Mesendoderm (in vitro differentiated cells): ENCODE measurements at places on chromosomes 16 and 17.

GRCh38 chr16:25523183-25523582, 168.6 kb upstream of the HS3ST4 start:
- DNase-seq, result peak; percentile 0

DNA sequence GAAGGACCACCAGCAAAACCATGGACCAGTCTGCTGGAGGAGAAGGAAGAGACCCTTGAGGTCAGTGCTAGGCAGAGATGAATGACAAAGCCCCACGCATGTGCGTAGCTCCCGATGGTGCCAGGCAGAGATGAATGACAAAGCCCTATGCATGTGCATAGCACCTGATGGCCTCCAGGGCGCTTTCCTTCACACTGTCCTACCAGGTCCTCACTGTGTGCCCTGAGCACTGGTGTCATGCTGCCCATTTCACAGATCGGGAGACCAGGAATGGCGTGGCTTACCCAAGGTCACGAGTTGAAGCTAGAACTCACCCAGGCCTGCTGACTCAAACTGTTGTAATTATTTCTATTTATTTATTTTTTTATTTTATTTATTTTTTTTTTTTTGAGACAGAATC, 149.6 kb downstream of the KATNIP start:
- no peak for DNase-seq

DNA sequence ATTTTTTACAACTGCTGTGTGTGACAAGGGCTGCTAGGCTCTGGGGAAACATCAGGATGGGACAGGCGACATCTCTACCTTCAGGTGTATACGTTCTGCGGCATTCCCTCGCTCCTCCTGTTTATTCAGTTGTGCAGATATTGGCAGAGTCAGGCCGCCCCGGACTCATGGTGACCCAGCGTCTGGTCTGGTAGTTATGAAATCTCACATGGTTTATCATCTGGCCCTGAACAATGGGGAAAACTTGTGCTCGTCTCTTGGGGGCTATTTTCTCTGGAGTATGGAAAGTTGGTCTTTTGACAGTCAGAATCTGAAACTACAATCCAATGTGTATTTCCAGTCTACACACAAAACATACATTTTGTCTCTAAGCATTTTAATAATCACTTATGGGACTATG, 3.3 kb downstream of the MARCHF10 start:
- no peak for DNase-seq

- no peak for DNase-seq
Observed at GRCh38 chr16:67397812-67398545, 4.7 kb upstream of the TPPP3 start.

- DNase-seq, result no peak
Observed at GRCh38 chr16:20938426-20938825, 37.9 kb downstream of the LYRM1 start.

DNA sequence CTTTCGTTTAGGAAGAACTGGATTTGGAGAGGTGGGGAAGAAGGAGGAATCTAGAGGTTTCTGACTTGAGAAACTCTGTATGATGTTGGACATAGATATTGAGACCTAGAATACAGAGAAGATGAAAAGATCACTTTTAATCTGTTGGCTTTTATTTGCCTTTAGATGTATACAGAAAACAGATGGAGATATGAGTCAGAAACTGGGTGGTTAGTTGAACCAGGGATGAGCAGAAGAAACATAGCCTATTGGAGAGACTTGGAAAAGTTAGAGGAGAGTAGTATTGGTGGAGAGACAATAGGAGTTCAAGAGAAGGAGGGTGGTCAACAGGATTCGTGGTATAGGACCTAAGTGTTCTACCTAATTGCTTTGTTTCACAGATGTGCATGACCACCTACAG, 5.1 kb downstream of the PHAF1 start:
- no peak for DNase-seq

GRCh38 chr16:28191364-28191960, 20.3 kb downstream of the XPO6 start:
- no peak for DNase-seq

- no peak for DNase-seq
Observed at GRCh38 chr17:77189148-77189547, 48.4 kb downstream of the SEC14L1 start.

DNA sequence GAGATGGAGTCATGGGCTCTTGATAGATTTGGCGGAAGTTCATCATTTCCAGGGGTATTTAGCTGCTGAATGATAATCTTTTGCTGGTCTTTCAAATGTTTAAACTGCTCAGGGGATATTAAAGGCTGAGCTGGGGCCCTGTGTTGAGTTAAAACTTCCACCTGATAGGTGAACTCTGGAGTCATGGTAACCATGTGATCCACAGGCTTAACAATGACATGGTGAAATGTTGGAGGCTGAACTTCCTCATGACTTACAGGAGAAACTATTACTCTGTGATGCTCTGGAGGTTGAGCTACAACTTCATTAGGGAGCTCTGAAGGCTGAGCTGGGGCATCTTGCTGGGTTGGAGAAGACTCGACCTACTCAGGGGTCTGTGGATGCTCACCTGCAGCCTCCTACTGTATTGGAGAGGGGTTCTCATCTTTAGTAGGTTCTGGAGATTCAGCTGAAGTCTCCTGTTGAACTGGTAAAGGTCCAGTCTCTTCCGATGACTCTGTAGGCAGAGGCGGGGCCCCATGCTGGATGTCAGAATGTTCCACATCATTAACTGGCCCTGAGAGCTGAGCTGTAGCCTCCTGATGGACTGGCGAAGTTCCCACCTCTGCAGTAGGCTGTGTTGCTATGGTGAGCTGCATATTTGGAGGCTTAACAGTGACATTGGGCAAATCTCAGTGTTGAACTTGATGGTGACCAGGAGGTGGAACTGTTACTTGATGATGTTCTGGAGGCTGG, 24.2 kb downstream of the RDM1 start:
- no peak for DNase-seq

GRCh38 chr16:31435341-31436220, 7.0 kb downstream of the ZNF843 start:
- DNase-seq, result no peak

DNA sequence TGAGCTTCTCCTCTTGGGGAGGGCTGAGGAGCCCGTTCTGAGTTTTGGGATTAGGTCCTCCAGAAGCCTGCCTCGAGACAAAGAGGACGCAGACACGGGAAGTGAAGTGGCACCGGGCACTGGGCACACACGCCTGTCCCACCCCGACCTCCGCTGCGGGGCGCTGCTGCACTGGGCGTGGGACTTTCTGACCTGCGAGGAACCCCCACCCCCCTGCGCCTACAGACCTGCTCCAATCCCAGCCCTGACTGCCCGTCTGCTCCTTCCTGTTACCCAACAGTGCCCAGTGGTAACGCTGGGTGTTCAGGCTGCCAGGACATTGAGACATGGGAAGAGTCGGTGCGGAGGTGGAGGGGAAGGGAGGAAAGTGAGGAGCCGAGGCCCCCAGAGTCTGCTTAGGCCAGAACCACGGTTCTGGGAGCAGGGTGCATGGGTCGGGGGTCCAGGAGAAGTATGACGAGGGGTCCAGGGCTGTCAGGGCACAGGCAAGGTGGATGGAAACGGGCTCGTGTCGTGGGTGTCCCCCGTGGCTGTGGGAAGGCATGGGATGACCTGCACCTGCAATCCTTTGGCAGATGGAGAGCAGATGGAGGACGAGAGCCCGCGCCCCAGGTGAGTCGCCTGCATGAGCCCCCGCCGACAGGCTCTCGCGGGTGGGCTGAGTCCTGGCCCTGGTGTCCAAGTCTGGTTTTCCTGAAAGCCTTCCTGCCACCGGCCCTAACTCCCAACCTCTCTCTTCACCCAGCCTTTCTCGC, 112.0 kb upstream of the CREBBP start:
- no peak for DNase-seq

DNA sequence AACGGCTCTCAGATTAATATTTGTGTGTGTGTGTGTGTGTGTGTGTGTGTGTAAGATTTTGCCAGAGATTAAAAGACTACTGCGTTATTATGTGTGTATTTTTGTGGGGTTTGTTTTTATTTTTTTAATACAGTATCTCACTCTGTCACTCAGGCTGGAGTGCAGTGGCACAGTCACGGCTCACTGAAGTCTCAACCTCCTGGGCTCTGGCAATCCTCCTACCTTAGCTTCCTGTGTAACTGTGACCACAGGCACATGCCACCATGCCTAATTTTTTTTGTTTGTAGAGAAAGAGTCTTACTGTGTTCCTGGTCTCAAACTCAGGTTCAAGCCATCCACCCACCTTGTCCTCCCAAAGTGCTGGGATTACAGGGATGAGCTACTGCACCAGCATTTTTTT, 87.2 kb downstream of the CYB561 start:
- DNase-seq, result no peak

- no peak for DNase-seq
Observed at GRCh38 chr17:8311131-8311790, 1.2 kb downstream of the ARHGEF15 start.

- DNase-seq, result no peak
Observed at GRCh38 chr17:27439342-27439741, 16.9 kb upstream of the KSR1 start.

DNA sequence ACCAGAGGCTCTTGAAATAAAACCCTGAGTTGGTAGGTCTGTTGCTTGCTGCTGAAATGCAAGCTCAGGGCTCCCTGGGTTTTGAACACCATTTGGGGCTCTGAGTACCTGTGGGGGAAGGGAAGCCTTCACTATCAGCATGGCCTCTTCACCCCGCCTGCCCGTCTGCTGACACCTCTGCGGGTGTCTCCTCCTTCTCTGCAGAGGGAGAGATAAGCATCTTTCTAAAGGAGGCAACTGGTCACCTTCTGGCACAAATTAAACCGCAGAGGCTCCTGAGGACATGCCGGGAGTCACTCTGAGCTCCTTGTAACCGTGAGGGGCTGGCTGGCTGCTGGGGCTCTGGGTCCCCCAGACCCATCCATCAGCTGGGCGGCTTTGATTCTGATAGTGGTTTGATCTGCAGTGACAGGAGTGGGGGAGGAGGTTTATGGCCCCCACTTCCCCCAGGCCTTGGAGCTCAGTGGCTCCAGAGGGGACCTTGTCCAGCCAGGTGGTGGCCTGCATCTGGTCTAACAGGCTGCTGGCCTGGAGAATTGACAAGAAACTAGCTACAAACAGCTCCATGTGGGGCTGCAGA, 123.5 kb downstream of the IRF8 start:
- peak; percentile 89 for DNase-seq

DNA sequence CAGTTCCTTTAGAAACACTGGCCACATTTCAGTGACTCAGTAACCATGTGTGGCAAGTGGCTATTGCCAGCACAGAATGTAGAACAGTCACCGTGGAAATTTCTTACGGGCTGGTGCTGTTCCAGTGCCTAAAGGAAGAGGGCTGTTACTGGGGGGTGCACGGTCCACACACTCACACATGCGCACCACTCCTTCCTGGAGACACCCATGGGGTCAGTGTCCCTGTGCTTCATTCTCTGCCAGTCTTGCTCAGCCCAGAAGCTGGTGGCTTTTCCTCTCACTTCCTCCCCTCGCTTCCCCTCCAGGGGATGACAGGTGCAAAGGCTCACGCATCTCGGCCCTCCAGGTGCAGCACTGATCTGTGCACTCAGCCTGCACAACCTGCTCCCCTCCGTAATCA, 115.6 kb downstream of the CCDC182 start:
- DNase-seq, result no peak

DNA sequence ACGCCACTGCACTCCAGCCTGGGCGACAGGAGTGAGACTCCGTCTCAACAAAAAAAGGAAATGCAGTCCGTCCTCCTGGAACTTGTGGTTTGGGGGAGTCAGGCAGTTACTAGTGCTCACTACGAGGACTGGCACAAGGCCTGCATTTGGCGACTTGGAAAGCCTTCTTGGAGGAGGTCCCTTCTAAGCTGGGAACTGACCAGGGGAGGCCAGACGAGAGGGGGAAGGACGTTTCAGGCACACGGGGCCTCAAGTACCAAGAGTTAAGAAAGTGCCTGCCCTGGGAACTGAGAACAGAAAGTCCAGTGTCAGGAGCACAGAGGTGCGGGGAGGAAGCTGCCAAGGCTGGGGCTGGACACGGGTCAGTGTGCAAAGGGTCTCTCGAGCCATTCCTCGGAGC, 89.9 kb downstream of the ABR start:
- no peak for DNase-seq

DNA sequence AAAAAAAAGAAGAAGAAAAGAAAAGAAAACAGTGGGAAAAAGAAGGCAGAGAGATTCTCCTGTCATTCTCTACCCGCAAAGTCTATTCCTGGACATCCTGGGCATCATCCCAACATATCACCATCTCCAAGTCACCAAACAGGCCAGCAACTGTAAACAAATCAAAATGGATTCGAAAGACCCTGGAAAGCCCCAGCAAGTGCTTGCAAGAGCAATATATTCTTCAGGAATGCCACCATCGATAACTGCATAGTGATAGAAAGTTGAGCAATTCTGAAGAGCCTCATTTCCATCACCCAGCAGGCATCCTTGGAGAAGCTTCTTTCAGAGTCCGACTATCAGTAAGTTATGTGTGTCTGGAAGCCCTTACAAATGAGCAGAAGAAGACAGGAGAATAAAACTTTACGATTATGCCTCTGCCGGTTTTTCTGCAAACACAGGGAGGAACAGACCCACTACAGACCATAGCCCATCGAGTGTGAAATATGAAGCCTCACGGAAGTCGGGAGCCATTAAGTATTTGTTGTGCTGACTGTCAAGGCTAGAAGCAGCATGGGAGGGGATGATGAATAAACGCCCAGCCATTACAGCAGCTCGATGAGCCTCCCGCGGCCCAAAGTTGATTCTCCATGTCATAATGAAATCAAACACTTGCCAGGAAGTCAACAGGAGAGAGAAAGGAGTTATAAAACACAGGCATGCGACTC, 64.5 kb upstream of the SEC14L1 start:
- no peak for DNase-seq

GRCh38 chr16:55175389-55175788, 148.6 kb upstream of the IRX6 start:
- no peak for DNase-seq

DNA sequence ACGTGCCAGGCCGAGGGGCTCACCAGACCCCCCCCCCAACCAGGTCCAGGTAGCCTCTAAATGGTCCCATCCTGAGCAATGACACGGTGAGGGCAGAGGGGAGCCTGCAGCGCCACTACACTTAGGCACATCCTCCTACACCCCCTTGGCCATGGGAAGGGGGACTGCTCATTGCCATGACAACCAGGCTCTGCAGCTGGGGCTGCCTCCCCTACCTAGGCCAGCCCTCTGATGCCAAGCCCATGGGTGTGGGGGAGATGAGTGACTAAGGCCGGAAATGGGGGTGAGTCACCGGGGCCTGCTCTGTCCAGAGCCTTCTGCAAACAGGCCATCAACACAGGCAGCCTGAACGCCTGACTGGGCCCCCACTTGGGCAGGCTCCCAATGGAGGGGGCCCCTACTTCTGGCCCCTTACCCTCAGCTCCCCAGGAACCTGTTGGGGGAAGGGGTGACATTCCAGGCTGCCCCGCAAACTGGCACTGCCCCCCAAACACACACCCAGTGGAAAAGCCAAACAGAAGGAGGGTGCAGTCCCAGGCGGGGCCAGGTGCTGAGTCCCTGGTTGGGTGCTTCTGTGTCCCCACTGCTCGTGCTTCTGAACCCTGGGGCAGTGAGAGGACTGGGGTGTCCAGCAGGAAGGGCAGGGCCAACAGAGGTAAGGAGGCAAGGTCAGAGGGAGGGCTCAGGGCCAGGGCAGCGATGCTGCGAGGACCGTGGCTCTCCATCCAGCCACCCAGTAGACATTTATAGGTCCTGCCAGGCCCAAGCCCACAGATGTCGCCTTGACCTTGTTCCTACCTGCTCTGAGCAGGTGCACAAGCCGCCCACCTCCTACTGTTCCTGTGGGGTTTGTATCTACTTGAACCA, 8.2 kb downstream of the PLCD3 start:
- DNase-seq, result peak; percentile 81
